GM23248 (cell line): ENCODE measurements at places on chromosomes 7 and 10. TPM values are rescaled to one million over a fixed set of nuclear protein-coding genes. Genes with fewer than 3 reads are reported as not detected.

Gene SPDYE8
- not detected in 2 replicates for total RNA-seq

Gene ADRA2A
- total RNA-seq, result 74.8 and 77.1 TPM in 2 replicates

Gene CAMK2B
- 2.5 and 9.1 TPM in 2 replicates for total RNA-seq

DNA sequence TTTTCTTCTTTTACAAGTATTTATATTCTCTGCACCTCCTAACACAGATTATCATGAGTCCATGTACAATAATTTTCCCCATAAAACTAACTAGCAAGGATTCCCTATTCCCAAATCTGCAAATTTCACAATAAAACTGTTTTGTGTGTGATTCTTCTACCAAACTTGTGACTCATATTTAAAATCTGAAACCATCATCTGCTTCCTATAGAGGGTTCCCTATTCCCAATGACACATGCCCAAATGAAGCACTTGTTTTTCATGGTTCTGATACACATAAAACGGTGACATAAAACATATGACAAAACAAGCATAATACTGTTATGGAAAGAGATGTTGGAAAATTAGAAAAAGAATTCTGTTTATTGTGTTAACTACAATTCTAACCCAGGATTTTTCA lies 657.6 kb downstream of the PARD3 start:
- peak; percentile 70 for DNase-seq

DNA sequence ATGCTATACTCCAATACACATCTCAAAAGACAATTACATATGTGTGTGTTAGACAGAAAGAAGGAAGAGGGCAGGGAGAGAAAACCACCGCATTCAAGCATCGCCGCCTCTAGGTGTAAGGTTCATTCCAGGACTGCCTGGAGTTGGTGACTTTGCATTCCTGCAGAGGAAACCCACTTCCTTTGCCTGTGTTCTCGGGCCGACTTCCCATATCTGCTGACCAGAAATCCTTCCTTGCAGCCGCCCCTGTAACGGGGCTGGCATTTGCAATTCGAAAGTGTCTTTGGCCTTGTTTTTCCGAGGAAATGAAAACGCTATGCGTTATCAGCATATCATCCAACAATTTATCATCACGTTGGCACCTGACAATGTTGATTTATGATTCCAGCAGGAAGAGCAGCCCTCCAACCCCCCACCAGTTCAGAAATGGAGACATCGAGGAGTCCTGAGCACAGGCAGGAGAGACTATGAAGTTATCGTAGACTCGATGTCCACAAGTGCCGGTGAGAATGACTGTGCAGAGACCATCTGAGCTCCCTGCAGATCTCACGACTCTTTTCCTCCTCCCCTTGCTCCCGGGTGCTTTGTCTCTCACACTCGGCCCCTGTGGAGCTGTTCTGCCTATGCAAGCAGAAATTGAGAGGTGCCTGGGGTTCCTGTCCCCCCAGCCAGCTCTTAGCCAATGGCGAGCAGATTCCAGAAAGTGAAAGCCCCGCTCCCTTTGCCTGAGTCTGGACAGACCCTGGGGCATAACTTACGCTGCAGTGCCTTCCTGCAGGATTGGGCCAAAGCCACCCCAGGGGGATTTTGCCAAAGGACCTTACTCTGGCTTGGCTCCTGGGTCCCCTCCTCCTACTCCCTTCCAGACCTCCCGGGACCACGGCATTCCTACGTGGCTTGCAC lies 68.9 kb upstream of the FOXK1 start:
- DNase-seq, result peak; percentile 64

Gene OR6B1
- total RNA-seq, result not detected in 2 replicates

Gene TAS2R60
- not detected in 2 replicates for total RNA-seq

DNA sequence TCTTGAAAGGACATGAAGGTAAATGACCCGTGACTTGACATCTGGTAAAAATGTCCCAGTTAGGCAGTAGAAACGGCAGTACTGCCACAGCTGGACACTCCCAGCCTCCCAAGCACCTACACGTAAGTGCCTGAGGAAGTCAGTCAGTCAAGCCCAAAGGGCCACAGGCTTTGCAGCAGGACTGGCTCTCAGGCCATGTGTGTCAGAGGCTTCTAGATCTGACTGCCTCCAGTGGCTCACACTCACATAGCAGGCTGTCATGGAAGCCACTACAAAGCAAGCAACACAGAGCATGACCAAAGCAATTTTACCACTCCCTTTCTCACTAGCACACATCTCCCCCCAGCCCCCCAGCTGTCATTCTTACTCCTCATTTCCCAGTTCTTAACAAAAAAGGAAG lies 17.8 kb upstream of the CCNJ start:
- peak; percentile 27 for DNase-seq
